AG04450 (cell line): ENCODE measurements at places on chromosomes 6 and 20.
A peak's percentile ranks its signal among the peaks of the same experiment; 100 is the strongest.

DNA sequence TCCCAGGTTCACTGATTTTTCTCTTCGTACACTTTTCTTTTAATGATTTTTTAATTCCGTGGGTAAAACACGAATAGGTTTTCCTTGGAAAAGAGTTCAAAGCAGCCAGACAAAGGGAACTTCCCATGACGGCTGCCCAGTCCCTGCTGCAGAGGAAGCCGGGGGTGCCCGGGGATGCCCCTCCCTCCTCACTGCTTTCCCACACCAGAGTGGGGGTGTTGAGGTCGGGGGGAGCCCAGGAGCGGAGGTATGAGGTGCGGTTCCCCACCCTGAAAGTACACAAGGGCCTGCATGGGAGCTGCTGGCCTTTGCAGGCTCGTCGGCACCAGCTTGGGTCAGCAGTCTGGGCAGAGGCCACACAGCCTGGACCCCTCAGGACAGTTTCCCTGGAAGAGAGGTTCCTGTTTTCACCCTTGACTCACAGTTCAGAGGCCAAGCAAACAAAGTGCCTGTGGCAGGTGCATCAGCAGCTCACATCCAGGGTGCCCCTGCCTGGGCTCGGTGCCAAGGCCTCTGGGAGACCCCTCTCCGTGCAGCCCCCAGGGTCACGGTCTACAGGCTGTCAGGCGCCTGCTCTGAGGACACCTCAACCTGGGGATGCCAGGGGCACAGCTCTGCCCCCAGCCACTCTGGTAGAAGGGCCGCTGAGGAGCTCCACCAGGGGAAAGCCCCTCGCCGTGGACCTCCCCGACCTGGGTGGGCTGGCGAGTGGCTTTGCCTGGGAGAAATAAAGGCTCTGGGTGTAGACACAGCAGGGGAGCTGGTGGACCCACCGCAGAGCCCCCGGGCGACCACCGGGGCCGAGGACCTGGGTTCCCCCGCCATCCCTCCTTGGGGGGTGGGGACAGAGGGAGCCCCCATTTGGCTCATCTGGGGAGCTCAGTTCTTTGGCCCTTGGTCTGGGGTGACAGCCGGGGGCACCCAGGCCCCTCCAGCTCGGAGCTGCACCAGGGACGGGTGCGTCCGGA lies 15.4 kb upstream of the CHRNA4 start:
- no peak for DNase-seq

DNA sequence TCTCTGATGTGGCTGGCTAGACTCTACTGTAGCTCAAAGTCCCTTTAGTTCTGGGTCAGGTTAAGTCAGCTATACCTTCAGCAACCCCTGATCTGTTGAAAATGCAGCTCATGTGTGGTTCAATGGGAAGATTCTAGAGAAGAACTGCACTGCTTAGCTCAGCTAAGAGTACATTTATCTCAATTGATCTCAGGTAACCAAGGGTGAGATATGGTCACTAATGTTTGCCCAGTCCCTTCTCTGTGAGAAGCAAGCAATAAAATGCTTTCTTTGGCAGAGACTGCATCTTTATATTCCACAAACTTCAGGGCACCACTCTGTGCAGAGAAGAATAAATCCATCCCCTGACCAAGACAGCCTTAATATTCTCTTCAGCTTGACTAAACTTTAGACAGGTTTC lies 240.6 kb upstream of the RAB32 start:
- DNase-seq = no peak

- no peak for DNase-seq
Measured at GRCh38 chr6:47630587-47630986, 67.8 kb upstream of the ADGRF4 start.

- no peak for DNase-seq
Measured at GRCh38 chr6:1043458-1043836, 268.5 kb upstream of the FOXQ1 start.

- DNase-seq = no peak
Measured at GRCh38 chr6:70669133-70669532, 1.4 kb downstream of the SMAP1 start.

DNA sequence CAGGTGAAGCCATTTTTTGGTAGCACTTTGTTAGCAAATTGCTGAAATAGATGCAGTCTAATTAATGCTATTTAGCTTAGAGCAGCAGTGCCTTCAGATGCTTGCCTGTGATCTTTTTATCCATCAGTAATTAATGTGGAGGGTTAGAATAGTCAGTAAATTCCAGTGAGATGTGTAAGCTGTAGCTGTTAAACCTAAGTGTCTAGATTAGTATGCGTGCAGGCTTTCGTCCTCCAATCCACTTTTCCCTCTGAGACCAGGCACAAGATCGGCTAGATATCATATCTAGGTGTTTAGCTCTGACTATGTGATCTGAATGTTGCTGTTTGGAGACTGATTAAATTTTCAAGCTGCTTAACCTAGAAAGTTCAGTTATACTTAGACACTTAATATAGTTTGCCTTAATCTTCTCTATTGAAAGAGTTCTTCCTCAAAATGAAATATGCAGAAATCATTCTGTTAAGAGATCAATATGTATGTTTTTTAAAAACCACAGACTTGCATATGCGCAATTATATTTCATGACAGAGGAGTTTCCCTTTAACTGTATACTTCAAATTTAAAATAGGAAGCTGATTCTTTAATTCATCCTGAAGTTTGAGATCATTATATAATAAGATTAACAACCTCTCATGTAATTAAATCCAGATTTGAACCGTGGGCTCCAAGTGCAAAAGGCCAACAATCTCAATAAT lies 41.2 kb downstream of the XRN2 start:
- DNase-seq = no peak

- DNase-seq = no peak
Measured at GRCh38 chr6:12221856-12222255, 68.3 kb upstream of the EDN1 start.

GRCh38 chr20:2891343-2891742 lies 18.1 kb downstream of the PTPRA start:
- DNase-seq = no peak

DNA sequence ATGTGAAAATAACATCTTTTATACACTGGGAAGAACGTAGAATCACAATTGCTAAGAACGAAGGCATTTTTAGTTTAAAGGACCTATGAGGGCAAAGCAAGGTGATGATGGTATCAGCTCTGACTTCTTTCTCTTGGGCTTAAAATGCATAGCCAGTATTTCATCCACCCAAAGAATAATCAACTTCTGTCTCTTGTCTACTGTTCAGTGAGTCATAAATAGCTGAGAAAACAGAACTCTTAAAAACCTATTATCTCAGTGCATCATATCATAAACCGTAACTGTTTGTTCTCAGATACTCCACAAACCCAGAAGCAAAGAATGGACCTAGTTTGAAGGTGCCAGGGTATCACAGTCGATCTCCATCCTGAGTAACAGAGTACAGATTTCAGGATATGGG lies 5.2 kb downstream of the PHF10 start:
- DNase-seq = no peak

GRCh38 chr6:3229566-3230178 lies 2.2 kb upstream of the TUBB2B start:
- DNase-seq = no peak

- no peak for DNase-seq
Measured at GRCh38 chr6:124793398-124793797, 168.8 kb upstream of the RNF217 start.

- no peak for DNase-seq
Measured at GRCh38 chr20:40738976-40739375, 49.9 kb upstream of the MAFB start.

DNA sequence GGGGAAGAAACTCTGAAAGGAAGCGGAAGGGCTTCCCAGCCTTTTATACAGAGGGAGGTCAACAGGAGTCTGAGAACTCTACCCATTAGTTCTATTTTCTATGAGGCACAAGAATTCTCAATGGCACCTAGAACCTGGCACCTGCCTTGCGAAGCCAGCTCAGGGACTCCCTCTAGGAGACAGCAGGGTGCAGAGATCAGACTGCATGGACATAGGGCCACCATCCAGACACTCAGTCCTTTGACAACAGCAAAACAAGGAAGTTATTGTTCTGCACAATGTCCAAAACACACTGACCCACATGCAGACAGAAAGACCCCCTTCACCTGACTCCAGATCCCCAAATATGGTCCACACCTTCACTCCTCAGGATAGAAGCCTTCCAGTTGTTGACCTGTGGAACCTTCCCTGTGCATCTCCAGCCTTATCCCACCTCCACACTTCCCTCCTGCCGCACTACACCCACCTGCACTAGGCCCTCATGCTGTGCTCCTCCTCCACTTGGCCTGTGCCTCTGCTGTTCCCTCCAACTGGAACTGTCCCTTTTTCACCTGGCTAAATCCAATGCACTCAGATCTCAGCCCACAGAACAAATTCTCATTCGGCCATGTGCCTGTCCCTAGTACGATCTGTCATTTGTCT lies 27.8 kb downstream of the ACSS1 start:
- no peak for DNase-seq

GRCh38 chr6:28982476-28983266 lies 22.4 kb downstream of the ZNF311 start:
- DNase-seq = no peak

DNA sequence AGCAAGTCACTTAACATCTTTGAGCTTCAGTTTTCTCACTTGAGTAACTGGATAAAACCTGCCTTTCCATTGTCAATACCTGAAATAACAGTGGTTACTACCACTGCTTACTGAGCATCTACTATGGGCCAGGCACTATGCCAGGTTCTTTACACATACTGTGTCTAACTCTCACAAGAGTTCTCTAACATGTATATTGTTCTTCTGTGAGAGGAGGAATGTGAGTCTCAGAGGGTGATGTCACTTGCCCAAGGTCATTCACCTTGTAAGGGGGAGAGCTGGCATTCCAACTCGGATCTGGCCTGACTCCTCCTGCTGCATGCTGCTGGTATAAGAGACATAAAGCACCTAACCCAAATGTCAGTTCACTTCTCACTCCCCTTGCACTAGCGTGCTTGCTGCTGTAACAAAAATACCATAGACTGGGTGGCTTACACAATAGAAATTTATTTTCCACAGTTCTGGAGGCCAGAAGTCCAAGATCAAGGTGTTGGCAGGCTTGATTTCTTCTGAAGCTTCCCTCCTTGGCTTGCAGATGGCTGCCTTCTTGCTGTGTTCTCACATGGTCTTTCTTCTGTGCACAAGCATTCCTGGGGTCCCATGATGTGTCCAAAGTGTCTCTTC lies 21.9 kb upstream of the SGK2 start:
- DNase-seq = no peak

DNA sequence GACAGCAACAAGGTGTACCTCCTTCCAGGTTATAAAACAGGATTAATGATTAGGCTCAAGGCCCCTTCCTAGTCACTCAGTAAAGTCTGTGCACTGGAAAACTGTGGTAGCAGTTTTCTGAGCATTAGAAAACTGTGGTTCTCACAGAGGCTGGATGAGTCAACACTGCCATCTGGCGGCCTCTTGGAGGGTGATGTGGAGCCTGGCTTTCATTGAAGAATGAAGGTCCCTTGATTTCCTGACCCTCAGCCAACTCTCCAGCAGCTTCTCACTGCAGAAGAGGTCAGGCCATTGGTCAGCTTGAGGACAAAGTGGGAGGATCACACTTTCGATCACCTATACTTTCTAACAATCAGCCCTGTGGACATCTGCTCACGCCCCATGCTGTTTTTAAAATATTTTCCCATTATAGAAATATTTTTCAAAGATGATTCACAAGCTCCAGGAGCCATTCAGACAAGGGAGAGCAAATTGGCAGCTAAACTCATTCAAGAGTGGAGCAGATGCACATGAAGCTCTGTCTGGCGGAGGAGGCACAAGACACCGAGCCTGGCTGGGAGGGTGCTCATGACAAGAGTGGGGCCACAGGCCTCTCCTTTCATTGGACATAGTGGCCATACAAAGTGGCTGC lies 23.2 kb downstream of the PSMB1 start:
- DNase-seq = peak; percentile 46

DNA sequence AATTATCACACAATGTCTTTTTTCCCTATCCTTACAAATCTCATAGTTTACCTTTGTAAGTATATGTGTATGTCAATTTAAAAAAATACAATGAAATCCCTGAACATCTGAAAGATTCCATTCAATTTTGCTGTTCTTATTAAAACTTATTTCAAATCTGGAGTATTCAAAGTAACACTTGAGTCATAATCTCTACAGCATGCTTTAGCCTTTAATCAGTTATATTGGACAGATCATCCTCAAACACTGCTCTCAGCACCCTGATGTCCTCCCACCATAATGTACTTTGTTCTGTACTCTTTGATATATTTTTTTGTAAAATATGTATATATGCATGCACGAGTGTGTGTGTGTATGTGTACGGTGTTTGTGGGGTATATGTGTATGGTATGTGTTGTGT lies 83.0 kb upstream of the RPS6KA2 start:
- DNase-seq = no peak

DNA sequence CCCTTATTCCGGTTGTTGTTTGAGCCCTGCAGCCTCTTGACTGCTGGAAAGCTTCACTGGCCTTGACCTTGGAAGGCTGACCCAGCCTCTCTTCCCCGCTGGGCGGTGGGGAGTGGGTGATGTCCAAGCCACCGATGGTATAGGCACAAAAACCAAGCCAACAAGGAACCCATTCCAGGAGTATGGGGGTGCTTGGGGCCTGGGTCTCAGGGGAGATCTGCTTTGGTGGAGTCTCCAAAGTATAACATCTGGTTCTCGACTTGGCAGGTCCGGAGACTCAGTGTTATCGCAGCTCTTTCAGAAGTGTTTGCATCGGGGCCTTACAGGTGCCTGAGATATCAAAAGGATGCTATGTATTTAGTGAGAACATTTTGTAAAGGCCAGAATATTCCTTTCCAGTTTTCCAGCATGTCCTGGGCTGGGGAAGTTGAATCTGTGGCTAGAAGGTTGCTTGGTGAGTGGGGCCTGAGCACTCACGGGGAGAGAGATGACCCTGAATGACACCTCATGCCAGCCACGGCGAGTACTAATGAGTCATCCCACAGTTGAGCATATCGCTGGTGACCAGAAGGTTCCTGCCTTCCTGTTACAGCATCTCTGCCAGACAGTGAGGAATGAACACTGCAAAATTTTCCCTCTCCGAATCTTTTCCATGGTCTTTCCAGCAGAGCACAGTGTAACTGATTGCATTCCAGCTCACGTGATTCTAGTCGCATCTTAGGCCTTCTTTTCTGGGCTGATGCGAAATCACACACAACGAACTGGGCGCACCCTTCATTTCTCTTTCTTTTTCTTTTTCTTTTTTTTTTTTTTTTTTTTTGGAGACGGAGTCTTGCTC lies 133.9 kb downstream of the ZDHHC14 start:
- DNase-seq = no peak

- DNase-seq = no peak
Measured at GRCh38 chr6:99416226-99416625, 8.9 kb downstream of the PNISR start.

DNA sequence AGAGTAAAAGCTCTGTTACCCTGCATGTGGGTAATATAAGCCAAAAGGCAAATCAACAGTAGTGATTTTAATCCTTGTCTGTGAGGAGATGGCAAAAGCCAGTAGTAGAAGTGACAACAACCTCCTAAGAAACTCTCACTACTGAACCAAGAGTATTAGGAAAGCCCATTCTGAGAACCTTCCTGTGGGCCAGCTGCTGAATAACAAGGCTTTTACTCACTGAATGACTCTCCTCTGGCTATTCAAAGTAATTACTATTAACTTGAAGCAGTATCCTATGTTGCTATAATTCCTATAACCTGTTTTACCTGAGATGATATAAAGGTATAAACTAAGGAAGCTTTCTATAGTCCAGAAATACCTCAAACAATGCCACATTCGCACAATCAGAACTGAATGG lies 55.1 kb downstream of the CHD6 start:
- no peak for DNase-seq
